ENCODE measurements at places on chromosomes 6 and 20.

DNA sequence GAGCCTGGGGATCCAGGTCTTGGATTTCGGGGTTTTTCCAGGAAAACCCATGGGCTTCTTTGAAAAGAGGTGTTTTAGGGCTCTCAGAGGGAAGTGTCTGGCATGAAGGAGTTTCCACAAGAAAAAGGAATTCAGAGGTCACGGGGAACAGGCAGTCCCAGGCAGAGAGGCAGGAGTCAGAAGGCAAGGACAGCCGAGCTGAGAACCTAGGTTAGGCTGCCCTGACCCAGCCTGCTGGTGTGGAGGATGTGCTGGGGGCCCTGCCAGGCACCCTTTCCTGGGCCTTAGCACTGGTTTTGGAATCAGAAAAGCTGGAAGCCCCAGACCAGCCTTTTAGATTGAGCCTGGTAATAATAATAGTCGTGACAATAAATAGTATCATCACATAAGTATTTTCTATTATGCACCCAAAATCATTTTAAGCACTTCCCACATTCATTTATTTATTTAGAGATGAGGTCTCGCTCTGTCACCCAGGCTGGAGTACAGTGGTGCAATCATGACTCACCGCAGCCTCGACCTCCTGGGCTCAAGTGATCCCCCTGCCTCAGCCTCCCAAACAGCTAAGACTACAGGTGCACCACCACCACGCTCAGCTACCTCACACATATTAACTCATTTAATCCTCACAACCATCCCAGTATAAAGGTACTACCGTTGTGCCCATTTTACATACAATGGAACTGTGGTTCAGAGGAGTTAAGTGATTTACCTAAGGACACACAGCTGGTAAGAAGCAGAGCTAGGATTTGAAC lies 19.9 kb downstream of the TGM2 start:
- DNase-seq, result no peak

- peak; percentile 49 for DNase-seq
Measured at GRCh38 chr20:4740774-4741431, 19.2 kb downstream of the PRND start.

GRCh38 chr6:43505718-43506117 lies 4.4 kb downstream of the LRRC73 start:
- DNase-seq, result no peak

DNA sequence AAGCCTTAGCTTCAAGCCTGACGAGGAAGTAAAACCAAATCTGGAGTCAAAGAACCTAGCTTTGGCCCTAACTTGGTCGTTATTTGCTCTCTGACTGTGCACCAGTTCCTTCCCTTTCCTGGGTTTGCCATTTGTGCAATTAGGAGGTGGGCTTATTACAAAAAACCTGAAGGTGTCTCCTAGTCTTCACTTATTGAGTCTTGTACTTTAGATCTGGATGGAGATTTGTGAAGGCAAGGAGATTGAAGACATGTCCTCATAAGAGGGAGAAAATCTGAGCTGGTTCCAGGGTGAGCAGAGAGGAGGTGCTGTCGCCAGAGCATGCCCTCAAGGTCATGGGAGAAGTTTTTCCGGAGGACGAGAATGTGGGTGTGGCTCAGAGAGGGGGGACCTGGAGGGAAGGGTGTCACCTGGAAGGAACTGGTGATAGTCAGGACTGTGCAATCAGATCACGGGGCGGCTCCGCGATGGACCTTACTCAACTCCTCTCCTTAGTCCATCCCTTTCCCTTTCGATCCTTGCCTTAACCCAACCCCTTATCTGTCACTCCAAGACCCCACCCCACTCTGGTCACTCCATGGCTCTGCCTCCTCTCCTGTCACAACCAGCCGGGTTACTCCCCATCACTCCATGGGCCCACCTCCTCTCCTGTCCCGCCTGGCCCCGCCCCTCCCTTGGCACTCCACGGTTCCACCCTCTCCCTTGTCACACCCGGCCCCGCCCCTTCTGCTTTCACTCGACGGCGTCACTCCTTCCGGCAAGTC lies 588 bp upstream of the ACSS2 start:
- peak; percentile 90 for DNase-seq

DNA sequence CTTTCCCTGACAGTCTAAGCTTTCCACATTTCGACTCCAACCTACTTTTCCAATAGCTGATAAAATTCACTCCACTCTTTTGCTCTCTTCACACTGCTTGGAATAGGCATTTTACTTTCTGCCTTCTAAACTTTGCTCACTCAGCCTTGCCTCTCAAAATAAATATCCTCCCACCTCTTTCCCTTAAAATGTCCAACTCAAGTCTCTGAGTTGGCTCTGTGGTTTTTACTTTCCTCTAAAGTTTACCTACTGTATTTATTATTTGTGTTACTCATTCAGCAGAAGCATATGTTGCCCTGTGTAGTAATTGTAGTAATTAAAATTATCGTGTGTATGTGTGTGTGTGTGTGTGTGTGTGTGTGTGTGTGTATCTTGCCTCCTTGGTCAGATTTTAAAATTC lies 20.0 kb upstream of the CDYL start:
- no peak for DNase-seq

- DNase-seq, result no peak
Measured at GRCh38 chr6:35298625-35299140, 1.1 kb downstream of the DEF6 start.

- DNase-seq, result peak; percentile 59
Measured at GRCh38 chr20:62651285-62652021, 9.2 kb downstream of the SLCO4A1 start.
